ENCODE measurements at places on chromosomes 5 and 9. TPM values are rescaled to one million over a fixed set of nuclear protein-coding genes. Genes with fewer than 3 reads are reported as not detected.

The IFNA13 gene
- total RNA-seq = not detected

The NEUROG1 gene
- not detected for total RNA-seq

The PCDHB16 gene
- 0.25 TPM for total RNA-seq

The SOX30 gene
- not detected for total RNA-seq

The PCDHB13 gene
- 0.30 TPM for total RNA-seq

The CAMLG gene
- 18.3 TPM for total RNA-seq

The SPOCK1 gene
- total RNA-seq = 2.2 TPM

The BTNL8 gene
- total RNA-seq = not detected

The NPR3 gene
- total RNA-seq = 0.05 TPM

The SPAG8 gene
- total RNA-seq = not detected

The TNPO1 gene
- total RNA-seq = 197 TPM

The RMRP gene
- 1,920 TPM for total RNA-seq

The CDC20B gene
- not detected for total RNA-seq

The CNTLN gene
- total RNA-seq = 5.9 TPM

The FAM169A gene
- 1.5 TPM for total RNA-seq

The IFNK gene
- not detected for total RNA-seq

The CER1 gene
- total RNA-seq = not detected

The PCDHGA11 gene
- total RNA-seq = 4.4 TPM

The WDR38 gene
- total RNA-seq = not detected

The SLCO6A1 gene
- not detected for total RNA-seq

The ARRDC1 gene
- total RNA-seq = 29.7 TPM

The GDA gene
- total RNA-seq = 2.7 TPM

The SNCAIP gene
- 5.7 TPM for total RNA-seq

The SPAAR gene
- total RNA-seq = 26.6 TPM

The SLC6A19 gene
- total RNA-seq = not detected

The KLF4 gene
- total RNA-seq = 2.6 TPM

The HAVCR2 gene
- total RNA-seq = not detected

Data from mammary microvascular endothelial cell (primary cell).